Lung (tissue), 17 donors: ENCODE measurements at places on chromosomes 2 and 18.

GRCh38 chr18:26813043-26813442 lies 52.5 kb downstream of the AQP4 start:
- DNase-seq = peak; percentile 76

GRCh38 chr2:220662431-220662830 lies 909.7 kb downstream of the EPHA4 start:
- no peak for DNase-seq

GRCh38 chr2:166625670-166626069 lies 131.6 kb upstream of the SCN7A start:
- DNase-seq = no peak

DNA sequence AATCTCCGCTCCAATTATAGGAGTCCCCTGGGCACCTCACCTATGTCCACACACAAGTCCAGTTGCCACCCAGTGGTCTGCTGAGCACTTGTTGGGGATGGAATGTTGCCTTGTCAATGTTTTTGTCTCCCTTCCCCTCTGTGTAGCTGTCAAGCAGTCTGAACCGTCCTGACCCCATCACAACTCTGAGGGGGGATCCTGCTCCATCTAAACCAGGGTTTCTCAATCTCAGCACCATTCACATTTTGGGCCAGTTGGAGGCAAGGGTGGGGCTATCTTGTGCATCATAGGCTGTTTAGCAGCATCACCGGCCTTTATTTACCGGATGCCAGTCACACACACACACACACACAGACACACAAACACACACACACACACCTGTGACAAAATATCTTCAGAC lies 53.0 kb downstream of the CYP26B1 start:
- DNase-seq = no peak

- DNase-seq = no peak
Observed at GRCh38 chr2:217466104-217466503, 536.7 kb downstream of the TNS1 start.

- DNase-seq = no peak
Observed at GRCh38 chr2:203951366-203951902, 14.9 kb downstream of the ICOS start.

- DNase-seq = no peak
Observed at GRCh38 chr2:25692737-25693445, 19.5 kb upstream of the DTNB start.

DNA sequence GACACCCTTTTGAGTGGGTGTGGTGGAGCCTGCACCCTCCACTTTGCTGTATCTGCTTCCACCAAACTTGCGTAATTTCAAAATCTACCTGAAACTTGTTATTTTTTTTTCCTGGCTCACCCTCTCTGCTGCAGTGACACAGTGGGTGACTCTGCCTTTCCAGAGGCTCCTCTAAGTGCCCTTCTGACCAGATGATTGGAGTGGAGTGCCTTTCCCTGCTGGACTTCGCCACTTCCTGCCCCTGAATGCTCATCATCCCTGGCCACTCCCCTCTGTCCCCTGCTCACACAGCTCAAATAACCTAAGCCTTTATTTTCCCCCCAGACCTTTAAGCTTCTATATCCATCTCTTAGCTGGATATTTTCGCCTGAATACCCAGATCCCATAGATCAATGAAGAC lies 777.5 kb upstream of the ID2 start:
- no peak for DNase-seq

DNA sequence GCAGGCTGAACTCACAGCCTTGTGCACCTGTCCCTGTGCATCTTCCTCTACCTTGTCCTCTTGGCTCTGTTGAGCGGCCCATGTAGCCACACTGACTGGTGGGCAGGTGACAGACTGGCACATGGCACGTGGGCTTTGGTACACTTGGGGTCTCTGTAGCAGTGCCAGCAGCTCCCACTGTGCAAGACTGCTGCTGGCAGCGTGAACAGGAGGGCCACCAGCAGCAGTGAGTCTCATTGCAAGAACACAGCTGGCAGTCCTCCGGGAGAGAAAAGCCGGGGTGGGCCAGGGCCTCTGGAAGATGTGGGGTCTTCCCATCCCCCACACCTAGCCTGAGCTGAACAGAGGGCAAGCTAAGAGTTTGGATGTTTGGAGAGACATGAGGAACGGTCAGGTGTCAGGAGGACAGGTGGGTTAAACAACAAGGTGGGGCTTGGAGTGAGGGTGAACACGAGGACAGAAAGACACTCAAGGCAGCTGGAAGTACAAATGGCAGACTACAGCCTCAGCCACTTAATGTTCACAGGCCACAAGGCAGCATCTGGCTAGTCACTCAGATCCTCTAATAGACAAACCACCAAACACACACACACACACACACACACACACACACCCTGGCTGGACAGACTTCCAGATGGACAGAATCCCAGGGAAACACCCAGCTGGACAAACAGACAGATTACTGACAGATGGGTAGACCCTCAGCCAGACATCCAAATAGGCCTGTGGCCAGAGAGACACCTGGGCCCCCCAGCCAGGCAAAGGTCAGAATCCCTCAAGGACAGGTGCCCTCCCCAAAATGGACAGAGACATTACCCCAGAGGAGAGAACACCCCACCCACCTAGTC lies 2.3 kb upstream of the PTPN18 start:
- DNase-seq = no peak

- no peak for DNase-seq
Observed at GRCh38 chr2:238512247-238512867, 85.6 kb downstream of the ASB1 start.

- no peak for DNase-seq
Observed at GRCh38 chr2:175883586-175884194, 118.4 kb downstream of the LNPK start.

DNA sequence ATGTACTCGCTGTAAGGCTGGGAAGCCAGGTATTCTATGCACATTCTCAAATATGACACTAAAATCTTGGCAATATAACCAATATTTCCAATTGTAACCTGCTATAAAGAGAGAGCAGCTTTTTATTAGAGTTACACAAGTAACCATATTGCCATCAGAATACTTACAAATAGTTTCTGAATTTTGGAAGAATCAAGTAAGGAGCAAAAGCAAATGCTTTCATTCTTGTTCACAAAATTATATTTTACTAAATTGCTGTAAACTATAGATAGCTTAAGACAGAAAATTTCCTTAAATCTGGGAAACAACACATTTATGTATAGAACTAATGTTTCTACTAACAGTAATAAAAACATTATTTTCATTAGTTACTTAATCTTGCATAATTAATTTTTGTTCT lies 77.2 kb downstream of the EFEMP1 start:
- DNase-seq = no peak

DNA sequence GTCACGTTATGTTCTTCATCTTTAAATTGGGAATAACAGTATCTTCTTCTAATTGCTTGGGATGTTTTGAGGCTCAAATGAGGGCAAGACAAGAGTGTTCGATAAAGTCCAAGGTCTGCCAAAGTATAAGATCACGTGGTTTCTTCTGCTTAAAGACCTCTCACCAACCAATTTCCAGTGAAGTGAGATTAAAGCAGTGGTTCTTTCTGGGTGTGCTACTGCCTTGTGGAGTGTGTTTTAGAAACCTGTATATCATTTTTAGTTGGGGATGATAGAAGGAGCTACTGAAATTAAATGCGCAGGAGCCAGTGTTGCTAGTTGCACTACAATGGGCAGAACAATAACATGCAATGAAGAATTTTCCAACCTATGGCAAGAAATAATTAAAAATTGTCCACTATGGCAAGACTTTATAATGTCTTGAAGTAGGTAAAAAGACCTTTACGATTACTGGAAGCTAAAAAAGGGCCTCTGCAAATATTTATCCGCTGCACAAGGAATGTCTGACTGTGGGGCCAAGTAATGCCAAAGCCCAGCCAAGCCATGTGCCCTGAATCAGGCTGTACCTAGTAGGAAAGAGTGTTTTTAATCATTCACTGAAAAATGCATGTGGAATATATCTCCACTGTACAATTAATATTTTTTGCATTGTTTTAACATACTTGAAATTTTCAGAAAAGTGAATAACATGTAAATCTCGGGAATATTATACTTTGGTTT lies 244.5 kb upstream of the REG3G start:
- no peak for DNase-seq

GRCh38 chr2:191432121-191432520 lies 186.9 kb downstream of the MYO1B start:
- no peak for DNase-seq

- DNase-seq = no peak
Observed at GRCh38 chr2:155502766-155503165, 804.3 kb downstream of the KCNJ3 start.

- DNase-seq = no peak
Observed at GRCh38 chr2:238098901-238099713, 1.0 kb upstream of the ESPNL start.

DNA sequence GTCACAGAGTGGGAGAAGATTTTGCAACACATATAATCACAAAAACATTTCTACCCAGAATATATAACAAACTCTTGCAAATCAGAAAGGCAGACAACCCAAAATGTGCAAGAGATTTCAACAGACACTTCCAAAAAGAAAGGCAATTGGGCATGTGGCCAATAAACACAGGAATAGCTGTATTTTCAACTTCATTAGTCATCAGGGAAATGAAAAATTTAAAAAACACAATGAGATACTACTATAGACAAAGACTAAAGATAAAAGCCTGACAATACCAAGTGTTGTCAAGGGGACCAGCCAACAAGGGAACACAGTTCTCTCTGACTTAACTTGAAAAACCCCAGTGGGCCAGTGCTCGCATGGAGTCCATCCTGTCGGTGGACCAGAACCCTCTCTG lies 40.5 kb downstream of the MTHFD2 start:
- no peak for DNase-seq

- peak; percentile 90 for DNase-seq
Observed at GRCh38 chr2:27890146-27890923, at the start of the genes BABAM2 and RBKS. Gene BABAM2 (plus strand): TSS chr2:27890729. CDS start chr2:27894557, 3,828 bp downstream. Gene RBKS (minus strand): TSS chr2:27890387. CDS start chr2:27890345, 42 bp downstream.

DNA sequence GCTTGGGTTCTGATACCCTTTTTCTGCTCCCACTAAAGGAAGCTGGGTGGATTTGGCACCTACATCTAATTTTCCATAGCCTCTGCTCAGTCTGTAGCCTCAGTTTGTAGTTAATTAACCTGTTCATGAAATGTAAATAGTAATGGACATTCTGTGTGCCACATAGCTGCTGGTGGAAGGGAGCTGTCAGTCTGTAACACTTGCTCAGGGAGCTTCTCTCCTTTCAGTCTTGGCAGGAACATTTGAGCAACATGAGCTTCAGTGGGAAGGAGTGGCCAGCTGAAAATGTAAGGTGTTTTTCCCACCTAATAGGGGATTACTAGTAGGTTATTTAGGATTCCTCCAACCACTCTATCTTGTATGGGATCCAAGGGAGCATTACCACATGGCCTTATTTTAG lies 203.4 kb downstream of the ASXL3 start:
- no peak for DNase-seq

GRCh38 chr2:2328848-2329247 lies 2.2 kb downstream of the MYT1L start:
- peak; percentile 54 for DNase-seq

DNA sequence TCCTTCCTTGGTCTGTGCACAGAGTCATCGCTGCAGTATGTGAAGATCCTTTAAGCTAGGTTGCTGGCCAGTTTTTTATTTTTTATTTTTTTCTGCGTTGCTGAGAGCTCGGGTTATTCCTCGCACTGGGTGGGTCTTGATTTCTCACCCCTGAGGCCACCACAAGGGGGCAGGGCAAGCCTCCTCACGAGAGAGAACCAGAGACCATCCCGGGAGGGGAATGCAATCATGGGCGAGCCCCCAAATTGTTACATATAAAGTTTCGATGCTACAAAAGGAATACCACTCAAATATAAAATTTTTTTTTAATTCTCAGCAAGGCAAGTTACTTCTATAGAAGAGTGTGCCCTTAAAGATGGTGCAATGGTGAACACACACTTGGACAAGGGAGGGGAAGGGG lies 24.9 kb downstream of the HTR2B start:
- DNase-seq = no peak

GRCh38 chr2:169018390-169018789 lies 12.7 kb downstream of the ABCB11 start:
- no peak for DNase-seq

DNA sequence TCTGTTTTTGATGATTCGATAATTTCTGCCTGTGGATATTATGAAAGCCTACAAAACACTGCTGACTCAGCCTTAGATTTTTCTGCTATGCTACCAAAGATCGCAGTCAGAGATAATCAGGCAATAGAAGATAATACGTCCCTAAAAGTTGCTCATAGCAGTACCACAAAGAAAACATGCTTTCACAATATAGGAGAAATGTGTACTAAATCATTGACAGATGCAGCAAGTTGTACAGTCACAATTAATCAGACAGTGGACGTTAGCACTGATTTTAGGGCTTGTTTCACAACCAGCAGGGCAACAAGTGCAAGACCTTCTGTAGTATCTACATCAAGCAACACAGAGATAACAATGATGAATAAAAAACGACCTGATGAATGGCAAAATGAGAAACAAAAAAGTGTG lies 19.5 kb downstream of the RBM44 start:
- peak; percentile 18 for DNase-seq

DNA sequence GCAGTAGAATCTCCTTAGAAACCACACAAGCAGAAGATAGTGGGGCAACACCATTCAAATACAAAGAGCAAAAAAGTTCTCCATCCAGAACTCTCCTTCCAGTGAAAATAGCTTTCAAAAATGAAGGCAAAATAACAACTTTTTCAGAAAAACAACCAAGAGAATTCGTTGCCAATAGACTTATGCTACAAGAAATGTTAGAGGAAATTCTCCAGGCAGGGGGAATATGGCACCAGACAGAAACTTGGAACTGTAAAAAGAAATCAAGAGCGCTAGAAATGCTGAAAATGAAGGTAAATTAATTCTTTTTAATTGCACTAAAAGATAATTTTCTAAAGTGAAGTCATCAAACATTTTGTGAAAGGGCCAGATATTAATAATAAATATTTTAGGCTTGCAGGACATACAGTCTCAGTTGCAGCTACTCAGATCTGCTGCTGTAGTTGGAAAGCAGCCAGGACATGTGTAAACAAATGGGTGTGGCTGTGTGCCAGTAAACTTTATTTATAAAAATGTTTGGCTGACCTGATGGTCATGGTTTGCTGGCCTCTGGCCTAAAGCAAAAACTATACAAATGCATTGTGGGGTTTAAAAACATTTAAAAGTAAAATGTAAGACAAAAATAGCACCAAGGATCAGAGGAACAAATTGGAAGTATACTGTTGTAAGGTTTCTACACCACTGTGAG lies 73.7 kb upstream of the TGFA start:
- peak; percentile 94 for DNase-seq

- DNase-seq = no peak
Observed at GRCh38 chr2:174957050-174957449, 48.1 kb downstream of the CHN1 start.

GRCh38 chr18:13712400-13713131 lies 13.8 kb downstream of the FAM210A start:
- no peak for DNase-seq

GRCh38 chr2:44774826-44775492 lies 166.5 kb upstream of the SIX3 start:
- no peak for DNase-seq

DNA sequence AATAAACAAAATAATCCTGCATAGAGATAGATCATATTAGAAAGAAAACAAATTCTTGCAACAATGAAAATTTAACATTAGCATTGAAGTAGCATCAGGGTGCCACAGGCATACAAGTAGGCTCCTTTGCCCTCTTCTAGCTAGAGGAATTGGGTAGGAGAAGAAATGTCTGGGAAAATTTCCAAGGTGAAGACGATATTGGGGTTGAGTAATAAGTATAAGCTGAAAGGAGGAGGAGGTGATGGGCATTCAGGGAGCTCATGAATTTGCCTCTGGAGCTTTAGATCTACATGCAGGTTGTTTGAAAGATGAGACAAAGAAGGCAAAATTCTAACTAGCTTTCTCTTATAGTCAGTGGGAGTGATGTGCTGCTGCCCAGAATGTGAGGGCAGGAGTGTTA lies 504.9 kb downstream of the CCDC85A start:
- DNase-seq = no peak
